CD4-positive, alpha-beta T cell (primary cell): ENCODE measurements at places on chromosomes 16 and 17.

DNA sequence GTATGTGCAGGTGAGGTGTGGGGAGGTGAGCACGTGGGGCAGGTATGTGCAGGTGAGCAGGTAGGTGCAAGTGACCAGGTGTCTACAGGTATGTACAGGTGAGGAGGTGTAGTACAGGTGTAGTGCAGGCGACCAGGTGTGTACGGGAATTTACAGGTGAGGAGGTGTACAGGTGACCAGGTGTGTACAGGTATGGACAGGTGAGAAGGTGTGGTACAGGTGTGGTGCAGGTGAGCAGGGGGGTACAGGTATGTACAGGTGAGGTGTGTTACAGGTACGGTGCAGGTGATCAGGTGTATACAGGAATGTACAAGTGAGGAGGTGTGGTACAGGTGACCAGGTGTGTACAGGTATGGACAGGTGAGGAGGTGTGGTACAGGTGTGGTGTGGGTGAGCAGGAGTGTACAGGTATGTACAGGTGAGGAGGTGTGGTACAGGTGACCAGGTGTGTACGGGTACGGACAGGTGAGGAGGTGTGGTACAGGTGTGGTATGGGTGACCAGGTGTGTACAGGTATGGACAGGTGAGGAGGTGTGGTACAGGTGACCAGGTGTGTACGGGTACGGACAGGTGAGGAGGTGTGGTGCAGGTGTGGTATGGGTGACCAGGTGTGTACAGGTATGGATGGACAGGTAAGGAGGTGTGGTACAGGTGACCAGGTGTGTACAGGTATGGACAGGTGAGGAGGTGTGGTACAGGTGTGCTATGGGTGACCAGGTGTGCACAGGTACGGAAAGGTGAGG, 12.8 kb upstream of the DBNDD1 start:
- DNase-seq: no peak

DNA sequence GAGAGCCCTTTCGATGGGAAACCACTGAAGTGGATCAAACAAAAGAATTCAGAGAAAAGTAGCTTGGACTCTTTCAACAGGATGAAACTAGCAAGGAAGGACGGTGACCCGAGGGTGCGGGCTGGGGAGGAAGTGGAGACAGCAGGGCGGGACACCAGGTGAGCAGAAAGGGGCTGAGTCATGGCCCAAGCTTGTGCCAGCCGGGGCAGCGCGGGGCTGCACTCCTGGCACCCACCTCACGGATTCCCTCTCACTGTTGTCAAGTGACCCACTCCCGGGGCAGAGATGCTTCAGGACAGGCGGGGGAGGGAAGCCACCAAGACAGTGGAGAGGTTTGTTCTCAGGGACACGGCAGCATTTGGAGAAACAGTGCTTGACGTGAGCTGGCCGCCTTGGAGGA, 10.7 kb upstream of the RNF222 start:
- DNase-seq: no peak

DNA sequence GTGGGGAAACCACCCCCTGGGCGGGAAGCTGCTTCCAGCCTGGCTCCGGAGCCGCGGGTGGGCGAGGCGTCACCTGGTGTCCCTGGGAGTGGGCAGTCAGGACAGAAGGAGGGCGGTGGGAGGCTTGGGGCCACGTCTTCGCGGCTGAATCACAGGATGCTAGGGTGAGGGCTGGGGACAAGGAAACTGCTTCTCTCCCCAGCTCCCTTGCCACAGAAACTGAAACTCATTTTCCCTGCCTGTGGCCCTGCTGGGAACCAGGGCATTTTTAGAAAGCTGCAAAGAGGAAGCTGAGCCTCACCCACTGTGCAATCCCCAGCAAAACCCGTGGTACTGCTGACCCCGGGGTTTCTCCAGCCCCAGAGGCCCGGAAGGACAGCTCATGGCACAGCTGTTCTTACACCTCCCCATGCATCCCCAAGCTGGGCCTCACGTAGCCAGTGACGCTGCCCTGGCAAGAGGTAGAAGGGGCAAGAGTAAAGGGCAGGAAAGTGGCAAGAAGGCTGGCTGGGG, 8.2 kb downstream of the RHBDF2 start:
- DNase-seq: peak; percentile 77

DNA sequence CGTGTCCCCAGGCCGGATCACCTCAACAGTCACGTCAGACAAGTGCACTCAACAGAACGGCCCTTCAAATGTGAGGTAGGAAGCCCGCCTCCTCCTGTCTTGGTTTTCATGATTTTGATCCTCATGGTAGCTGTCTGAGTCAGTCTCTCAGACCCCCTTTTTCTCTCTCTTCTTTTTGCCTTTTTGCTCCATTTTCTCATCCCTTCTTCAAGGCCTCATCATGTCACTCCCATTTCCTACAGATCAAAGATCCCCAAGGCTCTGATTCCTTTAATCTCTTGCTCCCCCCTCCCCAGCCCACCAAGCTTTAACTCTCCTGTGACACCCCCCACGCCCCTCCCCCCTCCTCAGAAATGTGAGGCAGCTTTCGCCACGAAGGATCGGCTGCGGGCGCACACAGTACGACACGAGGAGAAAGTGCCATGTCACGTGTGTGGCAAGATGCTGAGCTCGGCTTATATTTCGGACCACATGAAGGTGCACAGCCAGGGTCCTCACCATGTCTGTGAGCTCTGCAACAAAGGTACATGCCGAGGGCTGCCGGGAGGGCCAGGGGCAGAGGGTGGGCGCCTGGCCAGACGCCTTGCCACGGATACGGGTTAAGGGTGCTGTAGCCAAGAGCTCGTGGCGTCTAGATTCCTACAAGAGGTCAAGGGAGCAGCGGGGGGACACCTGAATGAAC, 2.0 kb downstream of the MAZ start:
- no peak for DNase-seq

- no peak for DNase-seq
Measured at GRCh38 chr17:72119077-72119872, 1.5 kb upstream of the SOX9 start.

DNA sequence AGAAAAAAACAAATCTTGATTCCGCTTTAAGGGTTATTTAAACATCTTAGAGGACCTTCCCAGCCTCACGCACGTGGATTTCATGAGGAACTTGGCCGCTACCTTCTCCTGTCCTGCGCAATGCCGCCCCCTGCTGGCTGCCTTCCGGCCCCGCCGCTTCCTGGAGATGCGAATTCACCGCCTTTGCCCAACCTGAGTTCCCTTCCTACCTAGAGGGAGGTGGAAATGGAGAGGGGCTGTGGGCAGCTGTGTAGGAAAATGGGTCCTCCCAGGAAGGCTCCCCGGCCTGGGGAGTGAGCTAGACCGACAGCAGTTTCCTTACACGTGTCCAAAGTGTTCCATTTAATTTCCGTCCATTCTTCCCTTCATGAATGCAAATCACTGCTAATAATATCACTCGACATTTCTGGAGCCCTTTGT, 1.0 kb upstream of the ABCC12 start:
- peak; percentile 79 for DNase-seq

DNA sequence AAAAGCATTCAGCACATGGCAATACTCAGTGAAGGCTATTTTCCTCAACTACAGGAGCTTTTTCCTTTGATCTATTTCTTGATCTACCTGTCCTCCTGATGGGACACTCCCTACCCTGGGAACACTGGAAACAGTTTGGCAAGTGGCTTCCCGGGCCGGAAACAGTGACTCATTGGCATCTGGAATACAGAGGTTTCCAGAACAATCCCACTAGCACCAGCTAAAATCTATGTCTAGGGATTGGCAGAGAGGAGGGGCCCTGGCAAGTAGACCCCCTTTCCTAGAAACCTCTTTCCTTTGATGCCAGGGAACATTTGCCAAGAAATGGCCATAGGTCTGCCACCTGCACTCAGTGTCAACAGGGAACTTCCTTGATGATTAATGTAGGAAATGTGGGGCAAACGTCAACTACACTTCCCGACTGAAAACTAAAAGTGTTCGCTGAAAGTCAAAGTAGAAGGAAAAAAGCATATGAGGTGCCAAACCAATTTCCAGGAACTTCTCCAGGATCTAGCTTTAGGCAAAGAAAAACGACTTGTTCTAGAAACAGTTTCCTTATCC, 30.4 kb upstream of the FBXW10B start:
- DNase-seq: no peak

- DNase-seq: no peak
Measured at GRCh38 chr16:11078812-11079459, 134.6 kb downstream of the CLEC16A start.
